ENCODE measurements at places on chromosomes 3 and 15.

GRCh38 chr3:137789236-137789635 is 25.1 kb downstream of the SOX14 start:
- DNase-seq, result no peak

- peak; percentile 15 for DNase-seq
Measured at GRCh38 chr3:150409512-150410310, 1.6 kb downstream of the TSC22D2 start.

- no peak for DNase-seq
Measured at GRCh38 chr15:36888011-36888992, 212.0 kb downstream of the MEIS2 start.

DNA sequence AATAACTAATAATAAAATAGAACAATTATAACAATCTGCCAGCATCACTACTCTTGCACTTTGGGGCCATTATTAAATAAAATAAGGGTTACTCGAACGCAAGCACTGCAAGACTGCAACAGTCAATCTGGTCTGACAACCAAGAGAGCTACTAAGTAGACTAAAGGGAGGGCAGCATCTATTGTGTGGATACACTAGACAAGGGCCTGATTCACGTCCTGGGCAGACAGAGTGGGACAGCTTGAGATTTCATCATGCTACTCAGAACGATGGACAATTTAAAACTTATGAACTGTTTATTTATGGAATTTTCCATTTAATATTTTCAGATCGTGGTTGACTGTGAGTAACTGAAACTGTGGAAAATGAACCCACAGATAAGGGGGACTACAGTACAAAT is 39.5 kb downstream of the TNIK start:
- DNase-seq, result no peak

DNA sequence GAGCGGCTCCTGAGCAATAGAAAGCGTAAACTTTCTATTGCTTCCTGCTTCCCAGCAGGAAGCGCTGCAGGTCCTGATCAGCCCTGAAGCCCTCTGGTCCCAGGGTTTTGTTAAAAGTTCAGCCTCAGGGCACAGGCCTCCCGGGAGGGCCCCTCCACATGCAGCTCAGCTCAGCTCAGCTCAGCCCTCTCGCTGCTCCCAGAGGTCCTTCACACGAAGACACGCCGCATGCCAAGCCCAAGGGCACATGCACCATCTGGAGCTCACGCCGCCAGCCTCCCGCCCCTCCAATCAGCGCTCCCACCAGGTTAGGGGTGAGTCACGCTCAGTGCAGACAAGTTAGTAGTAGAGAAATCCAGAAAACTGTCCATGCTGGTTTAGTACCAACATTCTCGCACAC is 12.7 kb downstream of the TKT start:
- no peak for DNase-seq

DNA sequence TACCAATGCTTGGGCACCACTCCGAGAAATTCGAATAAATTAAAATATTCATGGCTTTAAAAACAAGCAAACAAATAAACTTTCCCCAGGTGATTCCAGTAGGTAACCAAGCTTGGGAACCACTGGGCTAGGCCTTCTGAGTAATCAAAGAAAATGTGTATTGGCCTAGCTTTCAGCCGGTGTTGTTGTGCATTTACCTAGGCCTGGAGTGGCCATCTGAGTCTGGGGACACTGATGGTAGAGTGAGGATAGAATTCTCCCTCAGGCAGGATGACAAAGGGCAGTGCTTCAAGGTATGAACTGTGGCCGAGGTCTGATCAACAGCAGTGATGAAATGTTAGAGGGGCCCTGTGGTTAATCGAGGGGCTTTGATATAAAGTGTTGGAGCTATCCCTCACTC is 440.5 kb downstream of the EPHB1 start:
- no peak for DNase-seq

- no peak for DNase-seq
Measured at GRCh38 chr15:89745131-89745530, 5.9 kb downstream of the MESP1 start.

DNA sequence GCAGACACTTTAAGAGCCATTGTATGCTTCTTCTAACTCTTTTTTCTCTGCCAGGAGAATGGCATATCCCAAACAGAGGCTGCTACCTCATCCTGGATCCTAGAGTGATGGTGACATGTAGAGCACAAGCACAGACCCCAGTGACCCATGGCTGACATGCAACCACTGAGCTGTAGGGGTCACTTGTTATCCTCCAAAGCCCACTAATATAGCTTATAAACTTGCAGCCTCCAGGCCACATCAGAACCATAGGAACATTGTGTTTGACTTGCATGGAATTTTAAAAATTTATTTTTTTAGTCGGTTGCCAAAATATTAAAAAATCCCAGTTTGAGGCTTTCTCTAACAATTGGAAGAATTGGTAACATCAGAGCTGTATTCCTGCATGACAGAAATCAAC is 283.0 kb upstream of the WNT5A start:
- no peak for DNase-seq

DNA sequence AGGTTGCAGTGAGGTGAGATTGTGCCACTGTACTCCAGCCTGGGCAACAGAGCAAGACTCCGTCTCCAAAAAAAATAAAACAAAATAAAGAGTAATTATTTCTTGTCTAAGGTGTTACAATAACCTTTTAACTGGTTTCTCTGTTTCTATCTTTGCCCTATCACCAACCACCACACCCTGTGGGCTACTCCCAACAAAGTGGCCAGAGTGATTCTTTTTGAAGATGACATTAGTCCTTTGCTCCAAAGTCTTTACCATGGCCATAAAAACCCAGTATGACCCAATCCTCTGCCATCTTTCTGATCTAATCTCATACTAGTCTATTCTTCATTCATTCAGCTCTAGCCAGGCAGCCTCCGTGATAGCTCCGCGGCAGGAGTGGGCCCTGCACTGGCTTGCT is 62.8 kb downstream of the RFX7 start:
- DNase-seq, result no peak

DNA sequence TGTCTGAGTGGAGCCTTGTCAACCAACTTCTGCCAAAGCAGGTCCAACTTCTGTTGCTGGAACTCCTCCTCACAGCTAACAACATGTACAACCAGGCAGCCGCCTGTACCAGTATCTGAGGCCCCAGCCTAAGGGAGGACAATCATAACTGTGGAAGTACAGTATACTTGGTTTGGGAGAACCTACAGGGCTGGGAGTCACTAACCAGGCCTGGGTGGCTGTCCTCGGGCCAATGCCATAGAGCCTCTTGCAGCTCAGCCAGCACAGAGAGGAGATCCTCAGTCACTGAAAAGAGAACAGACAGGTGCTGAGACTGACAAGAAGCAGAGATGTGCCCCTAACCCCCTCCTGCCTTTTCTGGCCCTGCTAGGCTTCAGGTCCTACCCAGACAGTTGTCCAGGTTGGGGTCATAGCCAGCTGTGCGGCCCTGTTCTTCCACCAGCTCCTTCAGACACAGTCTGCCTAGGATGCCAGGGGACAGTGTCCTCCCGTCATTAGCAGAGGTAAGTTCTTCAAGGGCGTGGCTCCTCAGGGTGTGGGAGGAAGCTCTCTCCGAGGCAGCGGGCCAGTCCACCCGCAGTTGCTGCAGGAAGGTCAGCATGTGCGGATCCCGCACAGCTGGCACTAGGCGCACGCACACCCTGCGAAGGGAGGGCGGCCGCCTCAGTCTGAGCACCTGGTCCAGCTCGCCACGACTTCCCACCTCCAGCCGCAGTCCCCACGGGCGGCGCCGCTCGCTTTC is 980 bp downstream of the DALRD3 start:
- no peak for DNase-seq

- no peak for DNase-seq
Measured at GRCh38 chr3:48372377-48372770, 355 bp downstream of the FBXW12 start.

- no peak for DNase-seq
Measured at GRCh38 chr3:2513986-2514385, 415.3 kb downstream of the CNTN4 start.

- no peak for DNase-seq
Measured at GRCh38 chr3:30003741-30004140, 602.7 kb upstream of the TGFBR2 start.

- no peak for DNase-seq
Measured at GRCh38 chr3:9808345-9809037, 1.6 kb upstream of the TTLL3 start.

DNA sequence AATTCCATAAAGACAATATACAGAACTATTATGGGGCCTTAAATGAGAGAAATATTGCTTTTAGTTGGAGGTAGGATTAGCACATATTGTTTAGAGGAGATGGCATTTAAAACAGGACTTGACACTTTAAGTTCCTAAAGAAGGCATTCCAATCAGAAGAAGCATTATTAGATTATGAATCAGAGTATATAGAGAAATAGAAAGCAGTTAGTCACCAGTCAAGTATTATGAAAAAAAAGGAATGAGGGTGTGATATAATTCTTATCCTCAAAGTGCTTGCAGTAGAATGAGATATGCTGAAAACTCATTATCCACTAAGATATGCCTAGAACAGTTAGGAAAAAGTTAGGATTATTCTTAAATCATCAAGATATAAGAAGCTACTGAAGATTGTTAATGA is 456.2 kb downstream of the ZNF385D start:
- DNase-seq, result no peak

DNA sequence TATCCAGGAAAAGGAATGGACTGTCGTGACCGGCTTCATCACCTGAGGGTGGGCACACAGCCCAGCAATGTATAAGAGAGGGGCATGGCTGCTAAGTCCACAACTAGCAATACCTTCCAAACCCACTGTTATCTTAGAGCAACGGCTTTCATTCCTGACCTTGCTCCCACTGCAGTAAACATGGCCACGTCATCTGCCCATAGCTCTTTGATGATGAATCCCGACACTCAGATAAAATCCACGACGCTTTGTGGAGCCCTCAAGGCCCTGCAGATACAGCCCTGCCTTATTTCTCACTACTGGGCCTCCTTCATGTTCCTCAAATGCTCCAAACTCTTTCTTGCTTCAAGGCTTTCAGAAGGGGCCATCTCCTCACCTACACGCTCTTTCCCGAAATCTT is 114.0 kb downstream of the ADAMTS17 start:
- DNase-seq, result no peak

DNA sequence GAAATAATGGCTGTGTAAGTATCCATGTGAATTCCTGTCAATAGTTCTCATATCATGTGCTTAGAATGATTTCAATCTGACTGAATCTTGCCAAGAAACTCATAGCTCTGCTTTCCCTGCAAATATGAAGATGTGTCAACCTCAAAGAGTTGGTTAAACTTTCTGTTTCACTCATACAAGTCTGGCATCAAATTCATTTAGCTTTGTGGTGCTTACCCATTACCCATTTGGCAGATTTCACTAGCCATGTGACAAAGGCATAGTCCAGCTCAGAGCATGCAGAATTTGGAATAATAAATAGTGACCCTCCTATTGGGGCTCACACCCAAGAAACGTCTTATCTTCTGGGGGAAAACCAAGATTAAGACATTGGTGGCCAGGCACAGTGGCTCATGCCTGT is 256.6 kb upstream of the TPRG1 start:
- no peak for DNase-seq

- no peak for DNase-seq
Measured at GRCh38 chr3:141152801-141153678, 78.6 kb upstream of the PXYLP1 start.

DNA sequence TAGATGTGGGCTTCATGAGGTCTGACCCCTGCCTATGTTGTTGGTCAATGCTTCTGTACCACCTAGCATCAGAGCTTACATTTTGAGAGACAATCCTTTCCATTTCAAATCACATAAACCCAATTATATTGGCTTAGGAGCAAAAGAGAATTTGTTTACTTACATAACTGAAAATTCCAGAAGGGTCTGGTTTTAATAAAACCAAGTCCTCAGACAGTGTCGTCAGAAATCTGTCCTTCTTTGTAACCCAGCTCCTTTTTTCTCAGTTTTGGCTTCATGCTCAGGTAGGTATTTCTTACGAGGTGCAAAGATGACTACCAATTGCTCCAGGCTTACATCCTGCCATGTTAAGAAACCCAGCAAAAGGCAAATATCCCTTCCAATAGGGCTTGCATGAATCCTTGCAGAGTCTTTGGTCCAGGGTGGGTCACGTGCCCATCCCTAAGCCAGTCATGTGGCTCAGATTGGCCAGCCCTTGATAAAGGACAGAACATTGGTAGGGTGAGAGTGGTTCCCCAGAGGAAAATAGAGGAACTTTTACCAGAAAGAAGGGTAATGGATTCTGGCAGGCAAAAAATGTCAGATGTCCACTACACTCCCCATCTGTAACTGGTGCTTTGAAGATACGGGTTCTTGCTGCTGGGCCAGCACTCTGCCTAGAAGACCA is 50.2 kb upstream of the VILL start:
- DNase-seq, result no peak

GRCh38 chr15:57216288-57216687 is 160.0 kb upstream of the CGNL1 start:
- DNase-seq, result peak; percentile 49

GRCh38 chr3:45487508-45487907 is 99.1 kb downstream of the LARS2 start:
- DNase-seq, result no peak

DNA sequence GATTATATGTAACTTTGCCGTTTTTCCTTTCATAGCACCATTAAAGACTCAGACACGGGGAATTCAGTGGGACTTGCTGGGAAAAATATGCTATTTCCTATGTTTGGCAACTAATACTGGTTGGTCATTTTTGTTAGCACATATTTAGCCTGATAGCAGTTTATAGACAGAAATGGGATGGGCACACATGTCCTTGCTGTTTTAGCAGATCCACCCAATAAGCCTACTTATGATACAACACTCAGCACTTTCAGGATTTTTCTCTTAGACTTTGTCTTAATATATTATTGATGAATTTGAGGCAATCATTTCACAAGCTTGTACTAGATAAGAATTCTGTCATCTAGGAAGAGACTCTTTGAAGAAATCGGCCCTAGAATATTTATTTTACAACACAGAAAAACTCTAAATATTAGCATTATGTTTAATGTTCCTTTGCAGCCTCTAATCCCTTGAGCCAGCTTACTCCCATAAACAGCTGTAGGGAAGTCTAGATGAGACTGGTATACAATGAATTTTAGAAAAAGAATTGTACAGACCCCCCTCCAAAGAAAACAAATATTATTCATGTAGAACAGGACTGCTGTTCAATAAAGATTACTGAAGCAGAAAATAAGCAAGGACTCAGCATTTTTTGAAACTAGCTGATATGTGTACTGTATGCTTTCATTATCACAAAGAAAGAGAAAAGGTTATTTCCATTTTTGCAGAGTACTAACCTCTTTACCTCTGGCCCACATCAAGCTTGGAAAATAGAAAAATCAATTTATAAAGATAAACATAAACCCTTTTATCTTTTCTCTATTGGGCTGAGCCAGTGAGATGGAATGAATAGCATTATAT is 656.8 kb upstream of the SGO1 start:
- no peak for DNase-seq

GRCh38 chr3:181369637-181370036 is 342.1 kb upstream of the SOX2 start:
- no peak for DNase-seq

GRCh38 chr15:73901126-73901810 is 25.0 kb upstream of the LOXL1 start:
- no peak for DNase-seq

GRCh38 chr3:17910922-17911321 is 168.5 kb upstream of the TBC1D5 start:
- DNase-seq, result no peak

GRCh38 chr15:52706091-52706490 is 26.9 kb upstream of the ATOSA start:
- DNase-seq, result no peak
